ENCODE measurements at places on chromosomes 3 and 15.

GRCh38 chr3:31772272-31772671 lies 208.8 kb downstream of the OSBPL10 start:
- DNase-seq: no peak

GRCh38 chr3:30448450-30449289 lies 157.7 kb upstream of the TGFBR2 start:
- DNase-seq: no peak

DNA sequence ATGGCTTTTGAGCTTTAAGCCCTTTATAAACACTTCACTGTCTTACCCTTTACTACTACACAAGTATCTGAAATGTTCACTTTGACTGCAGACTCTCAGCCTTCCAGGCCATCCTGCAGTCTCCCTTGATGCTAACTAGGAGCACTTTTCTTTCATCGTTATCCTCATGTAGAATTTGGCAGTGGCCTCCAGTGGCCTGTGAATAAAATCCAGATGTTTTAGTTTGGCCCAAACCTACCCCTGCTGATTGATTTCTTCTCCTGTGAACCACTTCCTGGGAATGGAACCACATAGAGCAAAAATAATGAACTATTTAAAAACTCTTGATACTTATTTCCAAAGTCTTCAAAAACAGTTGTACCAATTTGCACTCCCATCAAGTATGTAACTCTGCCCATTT lies 271.9 kb downstream of the FEZF2 start:
- no peak for DNase-seq

DNA sequence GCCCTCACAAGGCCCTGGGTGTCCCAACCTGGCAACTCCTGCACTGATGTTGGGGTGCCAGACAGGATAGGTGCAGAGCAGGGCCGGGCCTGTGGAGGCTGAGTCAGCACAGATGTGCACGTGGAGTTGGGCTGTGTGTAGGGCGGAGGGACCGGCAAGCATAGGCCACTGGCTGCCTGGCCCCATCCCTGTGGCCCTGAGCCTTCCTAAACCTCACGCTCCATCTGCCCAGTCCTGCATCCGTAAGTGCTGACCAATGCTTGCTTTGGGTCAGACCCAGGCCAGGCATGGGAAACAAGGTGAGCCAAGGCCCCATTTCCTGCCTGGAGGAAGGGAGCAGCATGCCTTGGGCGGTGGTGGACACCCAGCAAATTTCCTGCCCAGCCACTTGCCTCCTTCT lies 5.8 kb upstream of the IQSEC1 start:
- no peak for DNase-seq

GRCh38 chr3:154275965-154276364 lies 48.3 kb downstream of the DHX36 start:
- DNase-seq: no peak

- no peak for DNase-seq
Observed at GRCh38 chr3:158685159-158685558, 12.7 kb upstream of the LXN start.

DNA sequence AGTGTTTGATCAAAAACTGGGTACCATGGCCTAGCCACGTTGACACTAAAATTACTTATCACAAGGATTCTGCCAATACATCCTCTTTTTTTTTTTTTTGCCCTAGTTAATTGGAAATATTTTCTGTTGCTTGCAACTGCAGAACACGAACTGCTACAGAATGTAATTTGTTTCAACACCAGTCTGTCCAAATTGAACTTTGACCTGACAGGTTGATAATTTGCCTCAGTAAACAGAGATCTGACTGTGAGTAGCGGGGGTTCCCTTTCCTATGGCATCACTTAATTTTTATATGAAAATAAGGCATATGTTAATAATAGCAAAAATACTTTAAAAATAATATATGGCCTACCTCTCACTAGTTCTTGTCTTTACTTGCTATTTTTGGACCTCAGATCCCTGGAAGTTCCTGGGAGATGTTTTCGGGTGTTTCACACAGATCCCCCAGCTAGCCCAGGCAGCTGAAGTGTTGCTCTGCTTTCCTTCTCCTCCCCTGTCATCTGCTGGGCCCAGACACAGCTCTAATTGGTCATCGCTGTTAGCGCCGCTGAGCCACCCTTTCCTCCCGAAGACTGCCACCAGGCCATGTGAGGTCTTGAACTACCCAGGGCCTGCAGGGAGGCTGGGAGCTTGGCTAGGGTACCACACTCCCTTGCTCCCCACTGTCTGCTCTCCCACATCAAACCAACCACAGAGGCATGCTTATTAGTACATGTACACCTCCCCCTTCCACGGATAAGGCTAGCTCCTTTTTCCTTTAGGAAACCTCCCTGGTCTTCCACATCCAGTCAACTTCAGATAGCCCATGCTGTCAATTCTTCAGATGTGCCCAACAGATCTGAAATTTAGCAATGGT lies 89.8 kb upstream of the RNF7 start:
- no peak for DNase-seq

GRCh38 chr15:45993508-45993907 lies 358.7 kb downstream of the SQOR start:
- no peak for DNase-seq

DNA sequence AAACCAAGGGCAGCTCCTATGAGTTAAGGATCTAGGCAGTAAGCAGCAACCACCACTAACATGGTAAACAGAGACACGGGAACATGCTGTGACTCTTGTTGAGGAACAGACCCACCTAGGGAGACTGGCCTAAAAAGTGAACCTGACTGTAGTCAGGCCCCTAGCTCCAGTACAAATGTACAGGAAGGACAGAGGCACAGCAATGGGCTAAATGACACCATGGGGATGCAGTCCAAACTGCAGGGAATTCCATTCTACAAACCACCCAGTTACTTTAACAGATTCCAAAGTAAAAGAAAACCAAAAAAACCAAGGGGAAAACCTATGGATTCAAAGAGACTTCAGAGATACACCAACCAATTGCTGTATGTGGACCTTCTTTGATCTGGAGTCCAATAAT lies 28.2 kb upstream of the CGNL1 start:
- DNase-seq: no peak

DNA sequence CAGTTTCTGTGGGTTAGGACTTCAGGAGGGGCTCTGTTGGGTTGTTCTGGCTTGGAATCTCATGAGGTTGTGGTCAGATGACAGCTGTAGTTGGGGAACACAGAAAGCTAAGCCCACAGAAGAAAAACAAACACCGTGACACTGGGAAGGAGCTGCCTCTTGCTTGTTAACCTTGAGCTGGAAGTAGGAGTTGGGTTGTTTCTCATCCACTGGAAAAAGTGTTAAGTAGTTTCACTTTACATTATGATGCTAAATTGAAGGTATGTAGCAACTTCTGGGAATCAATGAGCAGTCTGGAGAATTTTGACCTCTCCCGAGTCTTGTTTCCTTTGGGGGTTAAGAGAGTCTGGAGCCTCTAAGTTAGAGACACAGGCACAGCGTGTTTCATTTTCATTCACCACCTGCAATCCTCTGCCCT lies 20.4 kb downstream of the HACD3 start:
- no peak for DNase-seq

GRCh38 chr15:38054488-38054887 lies 120.0 kb downstream of the TMCO5A start:
- peak; percentile 62 for DNase-seq

DNA sequence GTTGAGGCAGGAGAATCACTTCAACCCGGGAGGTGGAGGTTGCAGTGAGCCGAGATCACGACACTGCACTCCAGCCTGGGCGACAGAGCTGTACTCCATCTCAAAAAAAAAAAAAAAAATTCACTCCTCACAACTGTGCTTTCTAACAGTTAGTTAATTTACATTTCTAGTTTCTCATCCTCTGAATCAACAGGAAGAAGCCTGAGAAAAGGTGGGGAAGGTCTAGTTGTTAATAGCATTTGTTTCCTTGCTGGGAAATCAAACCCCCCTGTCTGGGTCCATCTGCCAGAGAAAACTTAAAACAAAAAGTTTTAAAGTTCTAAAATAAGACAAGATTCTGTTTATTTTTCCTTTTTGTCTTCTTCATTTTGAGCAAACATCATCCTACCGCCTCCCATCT lies 62.3 kb downstream of the TMEM39A start:
- DNase-seq: no peak

DNA sequence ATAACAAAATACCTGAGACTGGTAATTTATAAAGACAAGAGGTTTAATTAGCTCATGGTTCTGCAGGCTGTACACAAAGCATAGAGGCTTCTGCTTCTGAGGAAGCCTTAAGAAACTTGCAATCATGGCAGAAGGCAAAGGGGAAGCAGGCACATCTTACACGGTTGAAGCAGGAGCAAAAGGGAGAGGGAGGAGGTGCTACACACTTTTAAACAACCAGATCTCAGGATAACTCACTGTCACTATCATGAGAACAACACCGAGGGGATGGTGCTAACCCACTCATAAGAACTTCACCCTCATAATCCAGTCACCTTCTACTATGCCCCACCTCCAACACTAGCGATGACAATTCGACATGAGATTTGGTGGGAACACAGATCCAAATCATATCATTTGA lies 54.4 kb downstream of the ATP8B4 start:
- DNase-seq: peak; percentile 56

GRCh38 chr15:69824075-69824876 lies 273.4 kb downstream of the TLE3 start:
- no peak for DNase-seq

DNA sequence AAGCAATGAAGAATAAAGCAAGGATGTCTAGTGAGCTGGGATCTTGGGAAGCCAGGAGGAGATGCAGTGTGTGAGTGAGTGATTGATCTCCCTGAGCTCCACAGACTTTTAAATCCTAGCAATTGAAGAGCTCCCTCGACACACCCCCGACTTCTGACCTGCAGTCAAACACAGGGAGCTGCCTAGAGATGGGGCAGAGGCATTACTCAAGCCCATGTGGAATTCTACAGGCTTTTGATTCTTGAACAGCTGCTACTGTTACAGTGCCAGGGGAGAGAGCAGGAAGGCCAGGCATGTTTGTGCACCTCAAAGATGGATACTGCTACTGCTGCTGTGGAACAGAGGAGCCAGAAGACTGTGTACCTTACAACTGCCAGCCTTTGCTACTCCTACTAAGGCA lies 1403.1 kb upstream of the ALCAM start:
- no peak for DNase-seq

GRCh38 chr15:57345584-57345983 lies 30.7 kb upstream of the CGNL1 start:
- DNase-seq: no peak

- DNase-seq: no peak
Observed at GRCh38 chr3:155603302-155603701, 141.6 kb downstream of the PLCH1 start.

DNA sequence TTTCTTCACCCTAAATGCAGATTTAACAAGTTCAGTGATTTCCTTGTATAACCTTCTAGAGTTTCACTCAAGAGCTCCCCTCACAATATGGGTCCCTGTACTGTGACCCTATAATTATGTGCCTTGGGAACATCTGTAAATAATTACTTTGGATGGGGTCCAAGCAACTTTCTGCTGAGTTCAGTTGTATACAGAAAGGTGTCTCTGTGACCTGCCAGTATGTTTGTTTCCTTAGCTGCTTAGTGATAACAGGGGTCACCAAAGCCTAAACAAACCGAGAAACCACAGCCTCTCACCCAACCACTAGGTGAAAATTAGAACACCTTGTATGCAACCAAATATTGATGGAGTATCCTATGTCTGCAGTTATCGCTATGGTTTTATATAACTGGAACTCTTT lies 29.8 kb upstream of the SLC25A36 start:
- DNase-seq: no peak

- DNase-seq: no peak
Observed at GRCh38 chr15:32030795-32031194, 480 bp downstream of the CHRNA7 start.

- DNase-seq: no peak
Observed at GRCh38 chr3:63576846-63577245, 75.6 kb upstream of the SNTN start.

DNA sequence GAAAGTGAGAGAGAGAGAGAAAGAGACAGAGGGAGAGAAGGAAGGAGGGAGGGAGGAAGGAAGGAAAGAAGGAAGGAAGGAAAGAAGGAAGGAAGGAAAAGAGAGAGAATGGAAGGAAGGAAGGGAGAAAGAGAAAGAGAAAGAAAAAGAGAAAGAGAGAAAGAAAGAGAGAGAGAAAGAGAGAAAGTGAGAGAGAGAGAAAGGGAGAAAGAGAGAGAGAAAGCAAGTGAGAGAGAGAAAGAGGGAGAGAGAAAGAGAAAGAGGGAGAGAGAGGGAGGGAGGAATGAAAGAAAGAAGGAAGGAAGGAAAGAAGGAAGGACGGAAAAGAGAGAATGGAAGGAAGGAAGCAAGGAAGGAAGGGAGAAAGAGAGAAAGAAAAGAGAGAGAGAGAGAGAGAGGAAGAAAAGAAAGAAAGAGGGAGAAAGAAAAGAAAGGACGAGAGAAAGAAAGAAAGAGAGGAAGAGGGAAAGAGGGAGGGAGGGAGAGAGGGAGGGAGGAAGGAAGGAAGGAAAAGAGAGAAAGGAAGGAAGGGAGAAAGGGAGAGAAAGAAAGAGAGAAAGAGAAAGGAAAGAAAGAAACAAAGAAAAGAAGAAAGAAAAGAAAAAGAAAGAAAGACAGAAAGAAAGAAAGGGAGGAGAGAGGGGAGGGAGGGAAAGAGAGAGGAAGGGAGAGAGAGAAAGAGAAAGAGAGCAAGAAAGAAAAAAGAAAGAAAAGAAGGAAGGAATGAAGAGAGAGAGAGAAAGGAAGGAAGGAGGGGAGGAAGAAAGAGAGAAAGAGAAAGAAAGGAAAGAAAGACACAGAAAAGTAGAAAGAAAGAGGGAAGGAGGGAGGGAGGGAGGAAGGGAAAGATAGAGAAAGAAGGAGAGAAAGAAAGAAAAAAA lies 10.8 kb downstream of the WNT7A start:
- no peak for DNase-seq

DNA sequence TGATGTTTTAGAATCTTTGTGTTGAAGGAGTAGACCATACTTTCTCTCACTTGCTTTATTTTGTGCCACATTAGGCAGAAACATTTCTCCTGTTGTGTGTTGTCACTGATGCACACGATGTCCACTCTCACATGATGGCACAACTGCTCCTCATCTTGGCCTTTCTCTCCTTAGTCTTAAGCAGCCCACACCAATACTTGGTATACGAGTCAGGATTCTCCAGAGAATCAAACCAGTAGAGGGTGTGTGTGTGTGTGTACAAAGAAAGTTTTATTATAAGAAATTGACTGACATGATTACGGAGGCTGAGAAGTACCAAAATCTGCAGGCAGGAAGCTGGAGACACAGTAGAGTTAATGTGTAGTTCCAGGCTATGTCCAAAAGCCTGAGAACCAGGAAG lies 187.1 kb downstream of the ALCAM start:
- DNase-seq: no peak

GRCh38 chr15:63599401-63600000 lies 2.3 kb downstream of the FBXL22 start:
- peak; percentile 66 for DNase-seq

GRCh38 chr15:75785771-75786574 lies 57.3 kb upstream of the UBE2Q2 start:
- DNase-seq: no peak

DNA sequence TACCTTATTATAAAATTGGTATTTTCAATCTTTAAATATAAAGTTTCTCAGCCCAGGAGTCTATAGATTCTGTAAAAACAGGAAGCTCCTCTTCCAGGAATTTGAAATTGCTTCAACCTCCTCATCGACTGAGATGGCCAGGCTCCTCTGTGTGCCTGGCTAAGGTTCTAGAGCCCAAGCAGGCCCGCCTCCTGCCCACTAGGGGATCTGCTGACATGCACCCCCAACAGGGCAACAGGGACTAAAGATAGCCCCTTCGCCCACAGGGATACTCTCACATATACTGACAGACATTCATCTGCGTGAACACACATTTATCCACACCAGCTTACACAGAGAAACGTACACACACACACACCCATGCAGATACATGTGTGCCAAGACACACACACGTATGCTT lies 183.1 kb upstream of the TLE3 start:
- DNase-seq: no peak
